ENCODE measurements at places on chromosomes 6 and 20. TPM values are rescaled to one million over a fixed set of nuclear protein-coding genes. Genes with fewer than 3 reads are reported as not detected.

TINAG gene
- total RNA-seq = not detected

GRM4 gene
- under 0.01 TPM for total RNA-seq

HLA-DMA gene
- total RNA-seq = 6.2 TPM

HTR1B gene
- total RNA-seq = under 0.01 TPM

CDSN gene
- total RNA-seq = not detected

MAPK14 gene
- 56.0 TPM for total RNA-seq

ZBTB12 gene
- total RNA-seq = 4.6 TPM

SYTL3 gene
- total RNA-seq = 6.8 TPM

SLC13A3 gene
- total RNA-seq = 0.38 TPM

ZNF335 gene
- 10.9 TPM for total RNA-seq

Data from regular cardiac myocyte (primary cell).